Activated B cell treated with CpG ODN at 0.5 μM for 24 hours (primary cell): ENCODE measurements at places on chromosomes 3 and 15. TPM values are rescaled to one million over a fixed set of nuclear protein-coding genes. Genes with fewer than 3 reads are reported as not detected.
A peak's percentile ranks its signal among the peaks of the same experiment; 100 is the strongest.

Gene GHSR
- not detected in 2 replicates for total RNA-seq

Gene RFTN1
- total RNA-seq = 323 and 365 TPM in 2 replicates

Gene CD86
- 31.2 and 31.7 TPM in 2 replicates for total RNA-seq

Gene SLCO2A1
- total RNA-seq = not detected in 2 replicates

- H3K27ac ChIP-seq = no peak overlapping the region
- DNase-seq = no peak
- H3K27me3 ChIP-seq = peaks cover 2% of the 10 kb centered on the region
Observed at GRCh38 chr3:116166121-116166520, 279.2 kb downstream of the LSAMP start.

- H3K4me3 ChIP-seq = no peak overlapping the region
- no peak overlapping the region for H3K27ac ChIP-seq
- H3K4me1 ChIP-seq = peaks cover 3% of the 10 kb centered on the region
- peaks cover 79% of the 10 kb centered on the region for H3K36me3 ChIP-seq
- no peak for DNase-seq
Observed at GRCh38 chr3:122533480-122533879, 18.7 kb upstream of the KPNA1 start.

- no peak for DNase-seq
- H3K36me3 ChIP-seq = peaks cover 38% of the 10 kb centered on the region
- no peak overlapping the region for H3K27ac ChIP-seq
- H3K27me3 ChIP-seq = no peaks in the 10 kb centered on the region
Observed at GRCh38 chr15:42800731-42801474, 64.0 kb upstream of the CDAN1 start.

- H3K27me3 ChIP-seq = peaks cover 7% of the 10 kb centered on the region
- no peak overlapping the region for H3K4me3 ChIP-seq
- no peaks in the 10 kb centered on the region for H3K36me3 ChIP-seq
- no peaks in the 10 kb centered on the region for H3K4me1 ChIP-seq
Observed at GRCh38 chr3:133754455-133754854, 8.3 kb downstream of the TF start.

GRCh38 chr15:71434774-71435173, 319.5 kb downstream of the THSD4 start:
- no peak overlapping the region for H3K27ac ChIP-seq
- no peak overlapping the region for H3K4me3 ChIP-seq
- H3K27me3 ChIP-seq = no peaks in the 10 kb centered on the region
- H3K4me1 ChIP-seq = no peaks in the 10 kb centered on the region

DNA sequence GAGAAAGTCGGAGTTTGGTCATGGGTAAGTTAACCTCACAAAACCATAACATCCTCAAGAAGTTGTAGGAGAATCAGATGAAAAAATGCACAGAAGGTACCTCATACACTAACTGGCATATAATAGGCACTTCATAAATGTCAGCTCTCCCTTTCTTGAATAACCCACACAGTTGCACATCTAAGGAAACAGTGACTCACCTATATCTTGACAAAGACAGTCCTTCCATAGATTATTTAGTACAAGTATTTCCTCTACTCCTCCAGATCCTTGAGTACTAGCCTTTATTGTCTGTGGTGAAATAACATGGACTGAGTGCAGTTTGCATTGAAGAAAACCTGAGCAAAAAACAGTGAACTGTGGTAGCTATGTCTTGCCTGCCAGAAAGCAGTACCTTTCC, 46.6 kb downstream of the MAGI1 start:
- no peak for DNase-seq
- H3K36me3 ChIP-seq = no peaks in the 10 kb centered on the region
- no peak overlapping the region for H3K4me3 ChIP-seq
- H3K4me1 ChIP-seq = no peaks in the 10 kb centered on the region
- H3K27me3 ChIP-seq = peaks cover 3% of the 10 kb centered on the region

- no peak overlapping the region for H3K27ac ChIP-seq
- H3K4me3 ChIP-seq = no peak overlapping the region
- H3K4me1 ChIP-seq = peaks cover 33% of the 10 kb centered on the region
Observed at GRCh38 chr3:45623846-45624245, 29.3 kb downstream of the LIMD1 start.

DNA sequence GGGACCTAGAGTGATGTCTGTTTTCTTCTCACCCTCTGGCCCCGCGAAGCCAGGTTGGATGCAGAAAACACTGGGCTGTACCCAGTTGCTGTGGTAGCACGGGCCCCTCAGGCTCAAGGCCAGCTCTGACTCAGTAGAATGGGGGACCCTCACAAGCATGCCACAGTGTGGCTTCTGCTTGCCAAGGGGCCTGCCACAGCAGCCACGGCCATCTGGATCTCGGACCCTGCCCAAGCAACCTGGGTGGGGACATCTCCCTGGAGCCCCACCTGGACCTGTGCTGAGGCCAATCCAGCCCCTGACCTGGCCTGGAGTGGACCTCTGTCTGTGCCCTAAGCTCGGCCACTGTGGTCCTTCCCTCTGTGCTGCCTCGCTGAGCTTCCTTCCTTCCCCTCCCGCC, 59.0 kb downstream of the MGLL start:
- H3K27me3 ChIP-seq = no peaks in the 10 kb centered on the region
- DNase-seq = no peak
- H3K4me1 ChIP-seq = peaks cover 45% of the 10 kb centered on the region
- H3K36me3 ChIP-seq = peaks cover 5% of the 10 kb centered on the region
- no peak overlapping the region for H3K27ac ChIP-seq
- H3K4me3 ChIP-seq = no peak overlapping the region

- no peaks in the 10 kb centered on the region for H3K36me3 ChIP-seq
- H3K4me1 ChIP-seq = peaks cover 9% of the 10 kb centered on the region
- no peak overlapping the region for H3K27ac ChIP-seq
- H3K27me3 ChIP-seq = no peaks in the 10 kb centered on the region
Observed at GRCh38 chr3:125078951-125079674, 23.3 kb upstream of the HEG1 start.

- no peak overlapping the region for H3K27ac ChIP-seq
- H3K36me3 ChIP-seq = no peaks in the 10 kb centered on the region
- no peaks in the 10 kb centered on the region for H3K4me1 ChIP-seq
- no peaks in the 10 kb centered on the region for H3K27me3 ChIP-seq
- DNase-seq = no peak
Observed at GRCh38 chr3:110767156-110767555, 304.5 kb upstream of the NECTIN3 start.

DNA sequence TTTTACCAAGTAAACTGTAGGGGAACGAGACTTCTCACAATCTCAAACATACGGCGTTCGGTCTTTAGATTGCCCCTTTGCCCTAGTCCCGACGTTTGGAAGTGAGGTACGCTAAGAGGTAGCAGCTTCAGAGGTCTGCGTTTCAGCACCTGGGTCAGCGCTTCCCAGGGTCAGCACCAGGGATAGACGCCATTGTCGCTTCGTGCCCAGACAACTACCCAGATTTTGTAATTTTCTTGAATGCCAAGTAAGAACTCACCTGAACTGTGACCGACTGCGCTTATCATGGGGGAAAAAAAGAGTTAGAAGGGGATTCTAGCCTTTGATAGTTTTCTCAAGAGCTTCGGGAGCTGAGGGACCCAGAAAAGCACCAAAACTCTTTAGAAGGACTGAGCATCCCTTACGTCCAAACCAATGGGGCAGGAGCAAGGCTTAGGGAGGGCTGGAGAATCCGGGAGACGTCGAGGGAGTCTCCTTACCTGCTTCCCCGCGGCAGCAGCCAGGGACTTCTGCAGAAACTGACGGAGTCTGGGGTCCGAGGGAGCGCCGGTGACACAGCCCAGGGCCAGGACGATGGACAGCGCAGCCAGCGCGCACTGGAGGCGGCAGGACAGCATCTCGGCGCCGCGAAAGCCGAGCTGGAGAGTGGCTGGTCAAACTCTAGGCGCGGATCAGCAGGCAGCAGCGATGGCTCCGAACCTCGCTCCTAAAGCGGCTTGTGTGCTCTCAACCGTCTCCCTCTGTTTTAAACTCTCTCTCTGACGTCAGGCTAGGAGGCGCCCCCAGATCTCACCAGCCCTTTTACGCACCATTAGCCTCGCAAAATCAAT, at the start of gene SST:
SST (minus strand) TSS at position 720 of the 830 bp plus-strand sequence; CDS start at position 617, 103 bp downstream.
- no peak for DNase-seq
- H3K27me3 ChIP-seq = peaks cover 56% of the 10 kb centered on the region
- peaks cover 2% of the 10 kb centered on the region for H3K4me1 ChIP-seq
- H3K4me3 ChIP-seq = no peak within 1 kb of the TSS
- no peak within 1 kb of the TSS for H3K27ac ChIP-seq

DNA sequence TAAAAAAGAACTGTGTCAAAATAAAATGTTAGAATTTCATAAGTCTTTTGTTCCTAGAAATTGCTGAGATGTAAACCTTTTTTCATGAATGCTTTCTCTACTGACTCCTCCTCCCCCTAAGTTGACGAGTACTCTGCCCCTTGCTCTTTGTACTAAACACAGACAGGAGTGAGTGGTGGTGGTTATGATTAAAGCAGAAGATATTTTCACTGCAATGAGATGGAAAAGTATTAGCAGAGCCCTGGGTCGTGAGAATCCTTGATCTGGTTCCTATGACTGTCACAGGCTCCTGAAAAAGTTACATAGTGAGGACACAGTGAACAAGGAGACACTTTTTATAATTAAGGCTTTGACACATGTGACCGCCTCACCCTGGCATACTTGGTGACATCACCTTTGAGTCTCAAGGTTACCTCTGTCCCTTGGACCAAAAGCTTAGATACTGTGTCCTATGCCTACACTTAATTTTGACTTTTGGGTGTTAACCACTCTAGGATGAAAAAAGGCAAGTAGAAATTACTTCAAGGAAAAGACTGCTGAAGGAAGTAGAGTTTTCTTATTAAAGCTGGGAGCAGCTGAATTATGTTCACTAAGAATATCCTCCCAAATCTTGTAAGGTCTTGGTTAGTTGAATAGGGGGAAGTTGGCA, 130.4 kb upstream of the LYSMD4 start:
- H3K36me3 ChIP-seq = no peaks in the 10 kb centered on the region
- no peak overlapping the region for H3K4me3 ChIP-seq
- H3K4me1 ChIP-seq = no peaks in the 10 kb centered on the region
- H3K27me3 ChIP-seq = no peaks in the 10 kb centered on the region
- H3K27ac ChIP-seq = no peak overlapping the region

DNA sequence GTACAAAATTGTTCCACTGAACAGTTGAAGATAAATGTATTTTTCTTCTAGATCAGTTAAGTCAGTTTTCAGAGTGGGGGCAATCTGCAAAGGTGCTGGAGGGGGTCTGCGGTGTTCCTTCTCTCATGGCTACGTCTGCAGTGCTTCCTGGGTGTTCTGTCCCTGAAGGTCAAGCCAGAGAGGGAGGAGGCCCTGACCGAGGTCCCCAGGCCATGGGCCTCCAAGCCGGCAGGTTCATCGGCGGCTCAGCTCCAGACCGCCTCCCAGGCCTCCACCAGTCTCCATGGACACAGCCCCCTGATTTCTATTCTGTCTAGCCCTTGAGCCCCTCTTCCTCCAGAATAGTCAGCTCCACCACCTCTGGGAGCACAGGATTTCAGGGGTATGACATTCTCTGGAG, 28.5 kb upstream of the TSEN2 start:
- H3K27ac ChIP-seq = no peak overlapping the region
- no peak overlapping the region for H3K4me3 ChIP-seq
- H3K27me3 ChIP-seq = no peaks in the 10 kb centered on the region
- DNase-seq = no peak
- H3K36me3 ChIP-seq = no peaks in the 10 kb centered on the region

DNA sequence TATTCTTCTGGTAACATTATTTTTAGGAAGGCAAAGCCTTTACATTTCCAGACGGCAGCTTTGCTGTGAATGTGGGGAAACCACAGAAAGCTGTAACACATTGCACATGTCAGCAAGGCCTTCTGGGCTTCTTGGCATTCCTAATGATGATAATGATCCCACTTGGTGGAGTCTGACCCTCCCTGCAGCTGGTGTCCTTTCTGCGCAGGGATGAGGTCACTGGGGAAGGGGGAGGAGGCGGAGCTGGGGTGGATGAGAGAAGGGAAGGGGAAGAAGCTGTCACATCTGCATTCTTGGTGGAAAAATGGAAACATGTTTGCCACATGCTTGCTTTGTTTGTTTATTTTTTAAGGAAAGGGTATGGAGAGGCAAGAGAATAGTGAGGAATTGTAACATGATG, 68.6 kb downstream of the FILIP1L start:
- no peaks in the 10 kb centered on the region for H3K27me3 ChIP-seq
- no peaks in the 10 kb centered on the region for H3K36me3 ChIP-seq
- H3K4me1 ChIP-seq = peaks cover 86% of the 10 kb centered on the region
- H3K27ac ChIP-seq = peak overlapping the region; percentile 97
- DNase-seq = no peak

DNA sequence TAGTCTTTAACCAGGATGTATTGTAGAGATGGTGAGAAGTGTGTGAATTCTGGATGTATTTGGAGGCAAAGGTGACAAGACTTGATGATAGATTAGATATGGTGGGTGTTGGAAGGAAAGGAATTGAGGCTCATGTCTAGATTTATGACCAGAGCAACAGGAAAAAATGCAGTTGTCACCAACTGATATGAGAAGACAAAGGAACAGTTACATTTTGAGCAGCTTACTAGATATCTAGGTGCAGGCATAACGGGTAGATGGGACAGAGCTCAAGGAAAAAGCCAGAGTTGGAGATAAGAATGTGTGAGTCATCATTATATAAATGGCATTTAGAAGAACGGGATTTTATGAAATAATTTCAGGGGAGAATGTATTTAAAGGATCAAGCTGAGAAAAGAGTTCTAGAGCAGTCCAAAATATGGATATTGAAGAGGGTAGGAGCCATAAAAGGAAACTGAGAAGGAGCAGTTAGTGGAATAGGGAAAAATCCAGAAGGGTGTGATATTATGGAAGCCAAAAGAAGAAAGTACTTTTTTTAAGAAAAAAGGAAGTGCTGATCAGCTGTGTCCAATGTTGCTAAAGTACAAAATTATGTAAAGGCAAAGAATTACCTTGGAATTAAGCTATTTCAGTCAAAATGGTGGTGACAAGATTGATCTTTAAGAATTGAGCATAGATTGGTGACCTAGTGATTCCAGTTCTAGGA, 262.5 kb downstream of the CGGBP1 start:
- no peak overlapping the region for H3K27ac ChIP-seq
- no peak for DNase-seq
- H3K27me3 ChIP-seq = peaks cover 22% of the 10 kb centered on the region
- H3K36me3 ChIP-seq = no peaks in the 10 kb centered on the region
- H3K4me1 ChIP-seq = peaks cover 31% of the 10 kb centered on the region
